ENCODE measurements at places on chromosomes 1 and 21.

DNA sequence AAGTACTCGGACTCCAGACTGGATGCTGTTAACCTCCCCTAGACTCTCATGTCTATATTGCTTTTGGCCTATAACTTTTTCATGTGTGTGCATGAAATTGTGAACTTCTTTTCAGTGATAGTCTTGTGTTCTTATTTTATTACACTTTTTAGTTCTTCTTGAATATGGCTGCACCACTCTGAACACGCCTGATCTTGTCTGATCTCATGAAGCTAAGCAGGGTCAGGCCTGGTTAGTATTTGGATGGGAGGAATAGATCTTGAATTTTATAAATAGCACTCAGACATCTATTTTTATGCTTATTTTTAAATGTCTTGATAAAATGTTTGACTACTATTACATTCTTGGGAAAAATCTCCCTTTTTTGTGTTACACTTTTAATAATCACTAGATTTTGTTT, 22.4 kb downstream of the TCP10L start:
- no peak for DNase-seq

- no peak for DNase-seq
Measured at GRCh38 chr1:38284953-38285352, 238.4 kb upstream of the POU3F1 start.

- DNase-seq = no peak
Measured at GRCh38 chr1:202212787-202213186, 19.2 kb downstream of the LGR6 start.

DNA sequence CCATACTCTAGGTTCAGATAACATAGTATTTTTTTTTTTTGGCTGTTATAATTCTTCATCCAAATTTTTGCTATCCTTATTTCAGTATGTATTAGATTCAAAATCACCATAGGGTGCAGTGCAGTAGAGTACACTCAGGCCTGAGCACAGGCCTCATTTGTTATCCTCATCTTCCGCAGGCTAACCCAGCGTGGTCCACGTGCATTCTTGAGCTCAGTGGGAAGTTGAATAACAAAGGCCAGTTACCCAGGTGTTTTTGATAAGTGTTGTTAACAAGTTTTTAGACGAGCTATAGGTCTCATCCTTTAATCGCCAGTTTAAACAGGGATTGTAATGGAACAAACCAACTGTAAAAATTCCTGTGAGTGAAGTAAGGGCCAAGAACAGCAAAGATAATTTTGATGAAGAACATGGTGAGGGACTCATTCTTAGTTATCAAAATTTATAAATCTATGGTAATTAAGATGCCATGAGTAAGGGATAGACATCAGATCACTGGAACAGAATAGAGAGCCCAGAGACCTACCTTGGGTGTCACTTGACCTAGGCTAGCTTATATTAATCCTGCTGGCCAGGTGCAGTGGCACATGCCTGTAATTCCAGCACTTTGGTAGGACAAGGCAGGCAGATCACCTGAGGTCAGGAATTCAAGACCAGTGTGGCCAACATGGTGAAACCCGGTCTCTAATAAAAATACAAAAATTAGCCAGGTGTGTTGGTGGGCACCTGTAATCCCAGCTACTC, 22.0 kb downstream of the FLVCR1 start:
- no peak for DNase-seq

DNA sequence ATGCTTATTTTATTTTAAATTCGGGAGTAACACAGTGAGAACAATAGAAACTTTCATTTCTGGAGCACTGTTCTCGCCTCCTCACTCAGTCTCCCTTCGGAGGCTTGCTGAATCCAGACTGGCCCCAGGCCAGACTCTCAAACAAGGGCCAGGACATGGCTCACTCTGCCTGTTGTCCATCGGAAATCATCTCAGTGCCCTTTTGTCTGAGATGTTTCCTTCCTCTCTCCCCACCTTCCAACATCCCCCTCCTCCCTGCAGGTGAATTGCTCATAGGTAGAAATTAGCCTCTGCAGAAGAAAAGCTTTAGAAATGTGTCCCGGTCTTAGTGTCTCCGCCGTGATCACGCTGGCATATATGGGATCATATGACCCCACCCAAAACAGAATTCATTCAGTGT, 55.2 kb downstream of the ERG start:
- DNase-seq = no peak

DNA sequence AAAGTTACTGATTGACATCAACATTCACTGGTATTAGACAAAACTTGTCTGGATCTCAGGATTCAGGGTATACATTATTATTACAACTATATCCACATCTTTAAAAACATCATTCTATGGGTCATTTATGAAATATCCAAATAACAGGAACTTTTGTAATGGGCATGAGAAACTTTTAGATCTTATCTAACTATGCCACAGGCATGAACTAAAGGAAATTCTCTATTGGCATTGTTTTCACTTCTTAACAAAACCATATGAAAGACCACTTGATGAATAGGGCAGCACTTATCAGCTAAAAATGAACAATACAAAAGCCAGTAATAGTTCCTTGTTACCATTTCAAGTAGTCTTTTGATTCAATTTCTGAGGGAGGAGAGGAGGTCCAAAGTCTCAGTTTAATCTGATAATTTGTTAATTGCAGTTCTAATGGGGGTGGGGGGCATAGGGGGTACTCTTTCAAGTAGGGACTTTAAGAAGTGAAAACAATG, 30.8 kb upstream of the CPLANE2 start:
- no peak for DNase-seq

- DNase-seq = no peak
Measured at GRCh38 chr1:31437433-31438037, 24.5 kb downstream of the SERINC2 start.
